Stimulated activated naive CD4-positive, alpha-beta T cell (primary cell): ENCODE measurements at places on chromosomes 5 and 9.

GRCh38 chr5:7852542-7852941 is 1.6 kb upstream of the CFAP90 start:
- DNase-seq: no peak

DNA sequence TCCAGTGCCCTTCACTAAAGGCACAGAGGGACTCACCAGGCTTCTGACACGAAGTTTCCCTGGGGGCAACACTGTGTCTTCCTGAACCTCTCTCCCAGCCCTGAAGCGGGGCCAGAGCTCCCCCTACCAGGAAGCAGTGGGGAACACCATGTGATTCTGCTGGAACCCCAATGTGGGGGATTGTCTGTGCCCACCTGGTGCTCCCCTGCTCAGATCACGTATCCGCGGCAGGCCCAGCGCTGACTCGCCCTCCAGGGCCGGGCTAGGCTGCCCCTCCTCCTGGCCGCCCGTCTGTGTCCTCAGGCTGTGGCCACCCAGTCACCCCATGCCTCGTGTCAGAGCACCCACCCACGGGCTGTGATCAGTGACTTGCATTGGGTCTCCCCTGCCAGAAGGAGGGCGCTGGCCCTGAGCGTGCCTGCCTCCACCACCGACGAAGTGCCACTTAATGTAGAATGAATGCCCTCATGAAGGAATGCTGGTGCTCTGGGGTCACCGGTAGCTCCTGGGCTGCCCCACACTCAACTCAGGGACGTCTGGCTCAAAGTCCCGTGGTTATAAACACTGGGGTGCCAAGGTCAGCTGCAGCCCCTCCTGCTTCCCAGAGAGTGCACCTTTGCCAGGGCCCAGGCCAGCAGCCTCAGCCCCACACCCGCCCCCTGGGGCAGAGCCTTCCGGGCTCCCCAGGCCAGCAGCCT is 22.1 kb downstream of the SARDH start:
- peak; percentile 57 for DNase-seq

DNA sequence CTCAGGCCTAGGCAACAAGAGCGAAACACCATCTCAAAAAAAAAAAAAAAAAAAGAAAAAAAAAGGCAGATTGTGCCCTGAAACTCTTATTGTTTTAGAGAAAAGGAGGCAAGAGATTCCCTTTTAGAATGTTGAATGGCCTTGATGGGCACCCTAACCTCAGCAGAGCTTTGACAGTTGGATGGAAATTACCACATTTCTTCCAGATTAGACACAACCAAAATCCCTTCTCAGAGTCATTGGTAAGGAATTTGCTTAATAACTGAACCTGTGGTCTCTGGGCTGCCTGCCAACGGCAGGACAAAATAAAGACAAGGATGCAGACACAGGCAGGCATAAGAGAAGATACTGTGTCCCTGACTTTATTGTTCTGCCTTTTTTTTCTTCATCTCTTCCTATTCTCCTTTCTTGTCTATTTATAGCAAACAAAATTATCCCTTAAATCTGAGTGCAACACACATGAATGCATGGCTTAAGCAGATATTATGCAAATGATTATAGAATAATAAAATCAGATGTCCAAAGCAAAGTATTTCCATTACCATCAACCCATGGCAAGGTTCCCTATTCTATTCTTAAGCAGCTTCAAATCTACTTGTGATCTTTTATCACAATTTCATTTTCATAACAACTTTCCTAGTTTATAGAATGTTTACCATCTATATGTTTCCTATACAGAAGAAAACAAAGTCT is 37.3 kb upstream of the TRIO start:
- no peak for DNase-seq

DNA sequence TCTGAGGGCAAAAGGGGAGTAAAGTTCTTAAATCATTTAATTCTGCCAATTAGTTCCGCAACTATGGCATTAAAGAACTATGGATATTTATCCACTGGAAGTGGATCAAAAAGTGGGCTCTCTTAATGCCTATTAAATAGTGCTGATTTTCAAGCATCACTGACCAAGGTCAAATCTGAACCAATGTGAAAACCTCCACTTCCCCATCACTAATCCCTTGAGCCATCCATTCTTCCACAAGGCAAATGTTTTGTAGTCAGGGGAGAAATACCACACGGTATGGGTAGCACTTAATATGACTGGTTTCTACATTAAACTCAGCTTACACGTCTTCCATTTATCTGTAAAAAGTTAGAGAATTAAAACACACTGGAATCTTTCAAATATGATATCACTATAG is 57.6 kb downstream of the MLLT3 start:
- DNase-seq: no peak

DNA sequence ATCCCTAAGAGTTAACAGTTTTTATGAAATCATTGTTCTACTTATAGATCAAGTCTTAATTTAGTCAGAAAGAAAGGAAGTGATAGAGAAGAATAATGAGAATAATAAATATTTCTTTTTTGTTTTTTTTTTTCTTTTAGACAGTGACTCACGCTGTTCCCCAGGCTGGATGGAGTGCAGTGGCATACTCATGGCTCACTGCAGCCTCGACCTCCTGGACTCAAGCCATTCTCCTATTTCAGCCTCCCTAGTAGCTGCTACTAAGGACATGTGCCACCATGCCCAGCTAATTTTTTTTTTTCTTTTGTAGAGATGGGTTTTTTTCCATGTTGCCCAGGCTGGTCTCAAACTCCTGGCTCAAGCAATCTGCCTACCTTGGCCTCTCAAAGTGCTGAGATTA is 11.0 kb downstream of the IFNA21 start:
- no peak for DNase-seq

DNA sequence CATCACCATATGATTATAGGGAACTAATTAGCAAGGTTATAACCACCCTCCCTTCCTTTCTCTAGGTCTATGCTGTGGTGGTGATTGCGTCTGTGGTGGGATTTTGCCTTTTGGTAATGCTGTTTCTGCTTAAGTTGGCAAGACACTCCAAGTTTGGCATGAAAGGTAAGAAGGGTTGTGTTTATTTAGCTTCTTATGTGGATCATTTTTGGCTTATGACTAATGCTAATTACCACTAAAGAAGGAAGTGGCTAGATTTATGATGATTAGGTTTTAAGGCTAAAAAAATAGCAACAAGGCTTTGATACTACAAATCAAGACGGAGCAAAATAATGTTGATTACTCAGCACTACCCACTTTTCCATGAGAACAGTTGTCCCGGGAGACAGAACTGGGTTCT is 82.4 kb downstream of the NTRK2 start:
- no peak for DNase-seq

DNA sequence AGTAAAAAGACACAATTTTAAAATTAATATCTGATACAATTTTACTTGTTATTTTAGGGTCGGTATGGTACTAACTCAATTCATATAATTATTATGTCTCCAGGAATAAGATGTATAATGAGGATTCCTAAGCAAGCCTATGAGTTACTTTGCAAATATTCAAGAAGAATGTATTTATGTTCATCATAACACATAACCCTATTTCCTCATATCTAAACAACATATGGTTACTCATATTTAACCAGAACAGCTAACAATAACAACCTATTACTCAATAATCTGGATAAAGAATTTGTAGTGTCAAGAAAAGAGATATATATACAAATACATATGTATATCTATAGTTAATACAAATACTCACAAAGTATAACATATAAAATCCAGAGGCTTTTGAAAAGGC is 285.9 kb downstream of the ARL15 start:
- no peak for DNase-seq
